Fibroblast of skin of back (primary cell): ENCODE measurements at places on chromosomes 12 and 14.
A peak's percentile ranks its signal among the peaks of the same experiment; 100 is the strongest.

- DNase-seq, result peak; percentile 20
Measured at GRCh38 chr12:119841433-119842210, 35.5 kb downstream of the CIT start.

GRCh38 chr14:88168025-88168424, 155.0 kb downstream of the KCNK10 start:
- DNase-seq, result no peak

DNA sequence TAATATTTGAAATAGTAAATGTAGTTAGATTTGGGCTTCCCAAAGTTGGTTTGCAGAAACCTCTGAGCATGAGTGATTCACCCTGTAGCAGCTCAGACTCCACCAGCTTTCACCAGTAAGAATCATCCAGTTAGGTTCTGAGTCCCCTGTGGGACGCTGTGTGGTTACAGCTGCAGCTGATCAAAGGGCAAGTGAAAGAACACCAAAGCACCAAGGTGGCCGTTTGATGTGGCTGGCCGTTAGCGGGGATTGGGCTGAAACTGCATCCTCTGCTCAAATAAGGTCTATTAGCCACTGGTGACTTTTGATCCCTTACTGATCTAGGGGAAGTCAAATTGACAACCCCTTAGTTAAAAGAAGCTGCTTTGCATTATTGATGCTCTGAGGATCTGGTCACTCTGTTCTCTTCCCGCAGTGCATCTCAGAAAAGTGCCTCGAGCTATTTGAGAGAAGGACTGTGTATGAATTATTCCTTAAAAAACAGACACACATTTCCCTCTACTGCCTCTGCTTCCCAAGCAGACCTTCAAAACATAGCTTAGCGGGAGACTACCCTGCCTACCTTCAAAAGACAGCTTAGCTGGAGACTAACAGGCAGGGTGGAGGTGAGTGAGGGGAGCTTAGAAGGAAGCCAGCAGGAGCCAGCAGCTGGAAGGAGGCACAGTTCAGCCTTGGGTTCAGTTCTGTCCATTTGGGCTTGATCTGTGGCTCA, 3.7 kb downstream of the ABHD12B start:
- no peak for DNase-seq

GRCh38 chr14:60092526-60092920, 800 bp downstream of the PCNX4 start:
- peak; percentile 45 for DNase-seq

DNA sequence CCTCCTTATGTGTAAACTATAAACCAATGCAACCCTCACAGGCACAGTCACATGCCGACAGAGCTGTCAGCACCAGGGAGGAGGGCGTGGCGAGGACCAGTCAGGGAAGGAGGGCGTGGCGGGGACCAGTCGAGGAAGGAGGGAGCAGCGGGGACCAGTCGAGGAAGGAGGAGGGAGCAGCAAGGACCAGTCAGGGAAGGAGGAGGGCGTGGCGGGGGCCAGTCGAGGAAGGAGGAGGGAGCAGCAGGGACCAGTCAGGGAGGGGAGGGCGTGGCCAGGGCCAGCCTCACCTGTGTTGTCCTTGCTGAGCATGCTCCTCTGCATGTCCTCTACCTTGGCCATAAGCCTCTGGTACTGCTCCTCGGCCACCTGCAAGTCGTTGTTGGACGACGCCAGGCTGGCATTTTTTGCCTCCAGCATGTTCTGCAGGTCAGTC, 24.2 kb downstream of the GOLGA3 start:
- no peak for DNase-seq
